AG09309 (cell line): ENCODE measurements at places on chromosomes 2 and 18.
A peak's percentile ranks its signal among the peaks of the same experiment; 100 is the strongest.

DNA sequence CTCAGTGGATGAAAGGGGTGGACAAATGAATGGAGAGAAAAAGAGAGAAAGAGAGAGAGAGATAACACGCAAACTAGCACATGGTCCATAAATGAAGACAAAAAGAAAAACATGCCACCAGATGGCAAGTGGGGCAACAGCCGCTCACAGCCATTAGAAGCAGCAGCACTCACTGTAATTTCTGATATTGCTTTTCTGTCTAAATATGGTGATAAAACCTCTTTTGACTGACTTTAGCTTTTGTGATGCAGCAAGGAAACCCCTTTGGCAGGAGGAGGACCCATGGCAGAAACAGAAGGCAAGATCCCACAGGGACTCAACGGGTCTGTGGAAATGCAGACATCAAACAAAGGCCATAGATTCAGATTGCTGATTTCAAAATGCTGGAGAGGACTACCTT lies 88.0 kb upstream of the CDH20 start:
- DNase-seq, result no peak

DNA sequence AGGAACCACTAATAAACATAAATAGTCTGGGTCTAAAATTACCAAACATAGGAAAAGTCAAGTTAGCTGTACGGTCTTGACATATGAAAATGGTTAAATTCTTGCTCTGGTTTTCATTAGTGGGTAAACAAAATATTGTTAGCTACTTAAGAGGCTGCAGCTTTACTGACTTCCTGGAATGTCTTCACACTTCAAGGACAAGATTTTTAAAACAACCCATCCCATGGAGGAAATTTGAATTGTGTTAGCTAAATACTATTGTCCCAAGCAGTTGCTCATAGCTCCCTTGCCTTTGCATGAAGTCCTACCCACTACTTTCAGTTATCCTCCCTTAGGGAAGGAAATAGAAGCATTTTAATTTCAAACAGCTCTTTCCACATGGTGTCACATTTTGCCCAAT lies 128.5 kb downstream of the EPHA4 start:
- no peak for DNase-seq

DNA sequence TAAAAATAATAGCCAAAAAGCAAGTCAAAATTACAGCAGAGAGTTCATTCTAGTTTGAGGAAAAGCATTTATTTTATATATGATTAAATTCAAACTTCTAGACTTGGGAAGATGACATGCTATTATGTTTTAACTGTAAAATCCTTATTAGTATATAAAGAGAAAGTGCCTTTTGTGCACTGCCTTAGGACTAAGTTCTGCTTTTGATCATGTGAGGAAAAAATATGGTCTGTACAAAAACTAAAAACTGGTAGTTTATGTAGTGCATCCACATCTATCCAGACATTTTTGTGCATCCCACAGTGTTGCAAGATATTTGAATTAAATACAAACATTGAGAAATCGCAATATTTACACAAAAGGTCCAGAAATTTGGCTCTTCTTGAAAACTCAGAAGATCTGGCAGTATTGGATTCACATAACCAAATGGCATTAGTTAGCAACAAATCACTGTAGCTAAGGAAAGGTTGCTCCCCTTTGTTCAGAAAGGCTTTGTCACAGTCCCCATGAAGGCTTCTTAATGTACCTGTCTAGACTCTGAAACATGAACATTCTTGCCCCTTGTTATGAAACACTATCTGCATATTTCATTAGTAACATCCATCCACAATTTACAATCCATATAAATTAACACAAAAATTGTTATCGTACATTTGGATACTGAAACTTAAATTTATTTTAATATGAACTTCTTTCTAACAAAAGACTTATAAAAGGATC lies 2.2 kb downstream of the MMADHC start:
- no peak for DNase-seq

DNA sequence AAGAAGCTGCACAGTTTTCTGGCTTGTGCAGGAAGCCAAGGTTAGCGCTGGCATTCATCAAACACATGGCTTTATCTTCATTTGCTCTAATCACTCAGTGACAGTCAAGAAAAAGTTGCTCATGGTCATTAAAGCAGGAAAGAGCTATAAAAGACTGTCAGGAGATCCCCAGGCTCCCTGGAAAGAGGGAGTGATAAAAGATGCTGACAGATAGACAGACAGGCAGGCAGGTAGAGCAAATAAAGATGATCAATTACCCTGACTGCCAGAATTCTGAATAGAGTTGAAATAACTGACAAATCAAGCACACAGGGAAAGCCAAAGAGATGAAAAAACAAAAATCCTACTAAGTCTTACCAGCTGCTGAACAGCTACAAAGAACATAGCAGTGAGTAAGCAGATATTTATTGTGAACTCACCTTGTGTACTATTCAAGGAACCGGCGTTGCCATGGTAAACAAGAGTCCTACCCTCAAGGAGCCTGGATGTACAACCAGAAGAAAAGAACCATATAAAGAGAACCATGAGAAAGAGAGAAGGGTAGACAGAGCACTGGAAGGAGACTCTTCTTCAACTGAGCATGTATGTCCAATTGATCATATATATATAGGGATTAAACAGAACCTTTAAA lies 68.0 kb downstream of the RNF152 start:
- no peak for DNase-seq

- no peak for DNase-seq
Measured at GRCh38 chr2:158325031-158325781, 131.3 kb downstream of the CCDC148 start.

- no peak for DNase-seq
Measured at GRCh38 chr18:44280479-44280878, 400.2 kb upstream of the SETBP1 start.

- DNase-seq, result peak; percentile 29
Measured at GRCh38 chr2:98028101-98028561, 32.4 kb upstream of the TMEM131 start.

DNA sequence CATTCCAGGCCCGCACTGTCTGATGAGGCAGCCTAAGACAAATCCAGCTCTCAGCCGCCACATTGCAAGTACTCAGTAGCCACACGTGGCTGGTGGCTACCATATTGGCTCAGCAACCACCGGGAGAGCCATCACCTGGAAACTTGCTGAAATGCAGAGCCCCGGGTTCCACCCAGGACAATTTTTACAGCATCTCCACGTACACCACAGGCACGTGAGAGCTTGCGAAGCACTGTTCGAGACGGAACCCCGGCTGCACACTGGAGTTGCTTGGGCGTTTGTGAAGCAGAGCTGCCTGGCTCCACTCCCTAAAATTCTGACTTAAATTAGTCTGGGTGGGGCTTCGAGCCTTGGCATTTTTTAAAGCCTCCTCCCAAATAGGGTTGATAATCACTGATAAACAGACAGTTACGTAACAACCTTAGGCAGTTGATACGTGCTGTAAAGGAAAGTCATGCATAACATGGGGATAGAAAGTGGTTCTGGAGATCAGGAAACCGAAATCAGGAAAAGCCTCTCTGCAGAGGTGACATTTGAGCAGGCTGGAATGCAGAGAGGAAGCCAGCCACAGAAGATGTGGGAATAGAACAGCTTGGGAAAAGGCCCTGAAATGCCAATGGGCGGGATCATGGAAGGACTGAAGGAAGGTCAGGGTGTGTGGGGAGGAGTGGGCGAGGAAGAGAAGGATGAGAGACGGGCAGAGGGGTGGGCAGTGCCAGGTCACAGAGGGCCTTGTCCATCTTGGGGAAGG lies 6.2 kb downstream of the ASAP2 start:
- no peak for DNase-seq

- DNase-seq, result no peak
Measured at GRCh38 chr2:219511547-219512325, 2.5 kb upstream of the ASIC4 start.

DNA sequence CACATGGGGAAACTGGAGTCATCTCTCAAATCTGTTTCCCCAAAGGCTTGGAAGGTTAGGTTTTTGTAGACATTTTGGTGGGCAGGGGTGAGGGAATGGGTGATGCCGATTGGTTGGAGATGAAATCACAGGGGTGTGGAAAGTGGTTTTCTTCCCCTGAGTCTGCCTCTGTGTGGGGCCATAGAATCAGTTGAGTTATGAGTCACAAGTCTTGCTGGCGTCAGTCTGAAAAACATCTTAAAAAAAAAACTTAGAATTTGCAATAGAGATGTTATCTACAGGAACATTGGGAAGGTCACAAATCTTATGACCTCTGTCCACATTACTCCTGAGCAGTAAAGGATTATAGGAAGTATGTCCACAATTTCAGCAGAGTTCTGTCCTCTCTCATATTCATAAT lies 314.6 kb downstream of the CNTNAP5 start:
- no peak for DNase-seq

DNA sequence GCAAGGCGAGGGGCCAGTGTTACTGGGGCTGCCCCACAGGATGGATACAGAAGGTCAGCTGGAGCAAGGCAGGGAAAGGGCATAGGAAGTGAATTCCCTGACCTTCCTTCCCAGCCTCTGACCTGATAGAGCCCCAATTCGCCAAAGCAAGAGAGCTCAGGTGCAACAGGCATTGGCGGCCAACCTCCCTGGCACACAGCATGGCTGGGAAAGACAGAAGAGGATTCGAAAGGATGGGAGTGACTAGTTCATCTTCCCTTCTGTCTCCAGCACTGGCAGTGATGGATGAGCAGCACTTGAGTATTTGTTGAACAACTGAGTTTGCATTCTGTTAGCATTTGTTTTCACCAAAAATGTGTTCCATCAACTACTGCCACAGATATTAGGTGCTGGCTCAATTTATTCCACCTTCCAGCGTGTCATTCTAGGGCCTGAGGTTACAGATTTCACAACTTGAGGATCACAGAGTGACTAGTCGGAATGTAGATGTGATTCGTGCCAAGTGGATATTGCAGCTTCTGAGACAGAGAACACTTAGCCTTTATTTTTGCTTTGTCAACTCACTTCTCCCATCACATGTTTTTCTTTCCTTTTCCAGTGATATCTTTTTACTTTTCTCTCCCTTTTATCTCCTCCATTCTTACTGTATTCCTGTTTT lies 6.2 kb downstream of the COPS8 start:
- DNase-seq, result no peak

GRCh38 chr18:56884511-56884910 lies 233.4 kb downstream of the WDR7 start:
- DNase-seq, result no peak

GRCh38 chr18:78169174-78169864 lies 810.3 kb upstream of the SALL3 start:
- DNase-seq, result no peak

- DNase-seq, result no peak
Measured at GRCh38 chr2:181164699-181165098, 184.3 kb downstream of the UBE2E3 start.

DNA sequence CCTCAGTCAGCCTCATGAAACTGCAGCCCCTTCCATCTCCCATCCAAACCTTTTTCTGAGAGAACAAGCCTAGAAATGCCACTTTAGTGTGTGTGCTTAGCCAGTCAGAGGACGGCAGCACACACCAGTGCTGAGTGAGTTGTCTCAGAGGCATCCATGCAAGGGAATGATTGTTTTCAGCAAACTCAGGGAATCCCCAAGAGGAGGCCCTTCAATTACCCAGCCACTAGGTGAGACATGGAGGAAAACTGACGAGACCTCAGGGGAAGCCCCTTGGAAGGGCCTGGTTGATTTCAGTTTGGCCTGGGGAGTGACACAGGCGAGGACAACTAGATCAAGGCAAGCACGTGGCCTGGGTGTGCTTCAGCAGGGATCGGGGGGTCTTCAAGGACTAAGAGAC lies 49.7 kb downstream of the APOB start:
- no peak for DNase-seq

DNA sequence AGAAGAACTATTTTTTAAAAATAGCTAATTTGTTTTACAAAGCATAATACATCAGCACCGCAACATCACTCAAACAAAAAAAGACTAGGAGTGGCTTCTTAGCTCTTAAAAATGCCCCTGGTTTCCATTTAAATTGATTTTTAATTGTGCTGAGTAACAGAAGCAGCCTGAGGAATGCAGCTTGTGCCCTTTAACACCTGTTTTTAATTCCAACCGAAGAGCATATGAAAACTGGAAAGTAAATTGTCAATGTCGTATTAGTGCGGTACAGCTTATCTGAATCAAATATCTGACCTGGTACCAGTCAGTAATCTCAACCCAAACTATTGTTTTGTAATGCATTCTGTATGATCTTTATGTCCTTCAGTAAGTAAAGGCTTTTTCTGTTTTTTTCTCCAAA lies 13.2 kb upstream of the CD302 start:
- DNase-seq, result no peak

- peak; percentile 97 for DNase-seq
Measured at GRCh38 chr2:232385660-232386489, 7.3 kb downstream of the ALPP start.

DNA sequence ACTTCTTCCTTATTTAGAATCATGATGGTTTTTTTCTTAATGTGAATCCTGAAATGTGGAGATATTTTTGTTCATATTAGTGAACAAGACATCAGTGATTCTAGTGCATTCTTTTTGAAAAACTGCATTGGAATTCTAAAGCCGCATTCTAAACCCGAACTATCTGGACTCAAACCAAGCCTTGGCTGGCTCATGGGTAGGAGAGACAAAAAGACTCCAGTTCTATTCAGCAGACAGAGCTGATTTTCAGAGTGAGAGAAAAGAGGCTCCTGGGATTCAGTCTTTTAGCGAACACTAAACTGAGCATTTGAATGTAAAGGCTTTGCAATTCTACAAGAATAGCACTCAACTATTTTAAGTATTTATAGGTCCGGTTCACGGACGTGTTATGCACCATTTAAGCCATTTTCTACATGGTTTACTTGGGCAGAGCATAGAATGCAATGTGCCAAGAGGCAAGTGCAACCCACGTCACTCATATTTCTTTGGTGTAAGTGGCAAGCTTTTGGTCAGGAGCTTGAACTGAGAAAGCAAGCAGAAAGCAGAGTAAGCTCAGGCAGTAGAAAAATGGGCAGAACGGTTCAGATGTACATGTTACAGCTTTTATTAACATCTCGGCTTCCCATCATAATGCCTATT lies 227.3 kb upstream of the RAB12 start:
- DNase-seq, result peak; percentile 4

DNA sequence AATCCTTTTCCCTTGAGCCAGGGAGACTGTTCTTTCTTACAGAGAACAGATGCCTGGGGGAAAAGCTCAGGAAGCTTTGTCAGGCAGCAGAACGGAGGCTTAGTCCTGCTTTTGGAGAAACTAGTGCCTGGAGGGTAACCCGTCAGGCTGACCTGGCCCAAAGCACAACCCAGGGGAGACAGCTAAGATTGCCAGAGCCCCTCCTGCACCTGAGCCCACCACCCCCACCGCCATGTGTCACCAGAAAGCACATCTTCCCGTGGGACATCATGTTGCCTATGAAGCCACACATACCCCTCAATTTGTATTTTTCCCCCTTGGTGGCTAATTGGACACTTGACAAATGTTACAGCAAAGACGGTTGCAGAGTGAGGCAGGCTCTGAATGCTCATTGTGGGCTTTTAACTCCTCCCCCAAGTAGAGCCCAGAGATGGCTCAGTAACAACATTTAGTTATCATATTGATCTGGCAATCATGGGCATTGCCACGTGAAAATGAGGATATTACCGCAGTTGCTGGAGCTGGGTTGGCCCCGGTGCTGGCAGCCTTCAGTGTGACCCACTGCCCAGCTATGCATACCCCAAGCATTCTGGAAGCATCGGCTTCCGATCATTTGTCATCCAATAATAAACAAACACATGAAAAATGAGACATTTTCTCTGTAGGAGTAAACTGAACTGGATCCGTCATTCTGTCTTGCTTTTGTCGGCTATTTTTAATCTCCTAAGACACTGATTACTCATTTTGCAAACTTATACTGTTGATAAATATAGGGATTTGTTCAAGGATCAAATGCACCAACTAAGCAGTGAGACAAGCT lies 229.5 kb downstream of the ATAD2B start:
- DNase-seq, result no peak
